ENCODE measurements at places on chromosomes 12 and 14. TPM values are rescaled to one million over a fixed set of nuclear protein-coding genes. Genes with fewer than 3 reads are reported as not detected.

Gene MUCL1
- not detected for total RNA-seq

Gene NKX2-1
- not detected for total RNA-seq

Gene CD69
- 0.22 TPM for total RNA-seq

Gene RFX4
- not detected for total RNA-seq

Gene KLHDC1
- 9.8 TPM for total RNA-seq

Gene ANKRD33
- not detected for total RNA-seq

Gene RERGL
- total RNA-seq = not detected

Gene KRT4
- not detected for total RNA-seq

Gene MDGA2
- 0.33 TPM for total RNA-seq

Gene MANSC1
- 6.4 TPM for total RNA-seq

Gene TRMT61A
- total RNA-seq = 4.7 TPM

Gene POTEG
- not detected for total RNA-seq

Gene FCF1
- total RNA-seq = 32.5 TPM

Gene CCDC177
- total RNA-seq = not detected

Gene CCNB1IP1
- total RNA-seq = 55.4 TPM

All from placental epithelial cell (primary cell).